ENCODE measurements at places on chromosomes 13 and 19.

- DNase-seq = no peak
Measured at GRCh38 chr13:46530084-46530935, 22.7 kb upstream of the LRCH1 start.

DNA sequence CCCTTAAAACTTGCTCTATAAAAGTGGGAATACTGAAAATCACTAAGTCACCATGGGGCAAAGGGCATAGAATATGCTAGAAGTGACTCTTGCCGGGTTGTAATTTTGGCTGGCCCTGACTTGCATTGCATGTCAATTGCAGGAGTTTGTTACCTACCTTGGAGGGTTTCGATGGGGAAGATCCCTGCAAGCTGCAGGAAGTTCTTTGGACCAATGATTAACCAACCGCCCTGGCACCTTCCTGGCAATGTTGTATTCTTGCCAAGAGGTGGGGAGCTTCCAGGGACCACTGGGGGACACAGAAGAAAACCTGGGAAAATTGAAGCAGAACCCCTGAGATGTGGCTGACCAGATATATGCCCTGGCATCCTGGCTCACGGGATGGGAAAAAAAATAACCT, 235.8 kb downstream of the B3GLCT start:
- no peak for DNase-seq

DNA sequence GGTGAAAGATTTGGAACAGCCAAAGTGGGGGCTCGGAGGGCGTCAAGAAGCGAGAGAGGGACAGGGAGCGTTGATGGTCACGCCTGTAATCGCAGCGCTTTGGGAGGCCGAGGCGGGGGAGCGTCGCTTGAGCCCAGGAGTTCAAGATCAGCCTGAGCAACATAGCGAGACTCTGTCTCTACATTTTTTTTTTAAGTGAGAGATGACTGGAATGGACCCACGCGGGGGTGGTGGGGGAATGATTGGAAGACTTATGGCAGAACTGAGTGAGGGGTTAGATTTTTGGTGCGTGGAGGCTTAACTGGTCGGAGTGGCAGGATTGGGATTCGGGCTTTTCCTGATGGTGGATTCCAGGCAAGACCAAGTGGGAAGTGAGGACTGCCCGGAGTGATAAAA, 725 bp downstream of the PSMD8 start:
- DNase-seq = no peak

DNA sequence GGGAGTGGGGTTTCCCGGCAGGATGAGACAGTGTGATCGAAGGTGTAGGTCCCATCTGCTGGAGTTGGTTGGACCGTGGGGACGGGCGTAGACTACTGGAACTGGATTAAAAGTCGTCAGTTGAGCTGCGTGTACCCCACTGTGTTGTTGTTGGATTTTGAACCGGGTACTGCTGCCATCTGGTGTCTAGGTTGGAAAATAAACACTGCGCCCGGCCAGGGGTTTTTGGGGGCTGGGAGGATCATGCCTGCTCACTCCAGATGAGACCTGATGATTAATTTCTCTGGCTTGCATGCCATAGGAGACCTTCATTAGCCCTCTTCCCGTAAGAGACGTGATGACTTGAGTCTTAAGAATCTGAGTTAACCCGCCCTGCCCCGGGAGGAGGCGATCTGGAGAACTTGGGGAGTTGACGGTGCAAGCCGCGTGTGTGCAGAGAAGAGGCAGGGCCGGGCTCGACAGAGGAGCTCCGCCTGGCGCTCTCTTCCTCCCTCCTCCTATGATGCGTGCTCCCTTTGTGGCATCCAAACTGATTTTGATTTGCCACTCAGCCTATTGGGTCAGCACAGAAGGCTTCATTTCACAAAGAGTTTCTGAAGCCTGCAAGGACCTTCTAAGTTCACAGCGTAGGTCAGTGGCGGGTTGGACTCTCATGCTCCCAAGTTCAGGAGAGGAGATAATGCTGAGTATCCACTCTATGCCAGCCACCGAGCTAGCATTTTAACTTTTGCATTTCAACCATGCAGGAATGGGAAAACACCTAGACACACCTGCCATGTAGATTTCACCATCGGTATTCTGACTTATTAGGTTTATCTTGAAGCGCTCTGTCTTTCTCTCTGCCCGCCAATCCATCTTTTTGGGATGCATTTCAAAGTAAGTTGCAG, 2.7 kb downstream of the UHRF1 start:
- peak; percentile 66 for DNase-seq

GRCh38 chr19:45901912-45902650, at the start of gene MYPOP:
Gene MYPOP, minus strand, starts transcription at chr19:45902613. Its CDS starts 840 bp downstream, at chr19:45901773.
- DNase-seq = no peak

GRCh38 chr19:47749326-47749725, 4.0 kb downstream of the NOP53 start:
- no peak for DNase-seq

- peak; percentile 78 for DNase-seq
Measured at GRCh38 chr19:982567-983170, 1.5 kb upstream of the WDR18 start.

- DNase-seq = no peak
Measured at GRCh38 chr13:107441279-107441678, 774.1 kb downstream of the LIG4 start.

DNA sequence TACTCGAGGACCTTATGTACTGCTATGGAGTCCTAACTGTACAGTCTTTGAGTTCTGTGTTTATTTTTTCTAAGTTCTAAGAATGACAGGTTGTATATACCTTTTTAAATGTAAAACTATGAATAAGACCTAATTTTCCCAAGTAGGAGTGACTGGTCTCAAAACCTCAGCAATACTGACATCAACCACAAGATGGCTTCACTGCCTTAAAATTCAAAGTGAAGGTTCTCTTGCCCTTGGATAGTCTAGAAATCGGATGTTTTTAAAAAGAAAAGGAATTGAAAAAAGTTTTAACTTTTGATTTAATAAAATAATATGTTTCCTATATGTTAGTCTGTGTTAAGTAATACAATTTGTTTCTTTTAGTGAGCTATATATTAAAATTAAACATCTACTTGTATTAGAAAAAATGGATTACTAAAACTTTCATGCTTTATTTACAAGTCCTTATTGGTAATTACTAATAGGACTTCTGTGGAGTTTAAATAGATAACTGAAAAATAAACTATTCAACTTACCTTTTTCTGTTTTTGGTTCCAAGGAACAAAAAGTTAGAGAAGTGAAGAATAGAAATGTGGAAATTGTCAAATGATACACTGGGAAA, 52.0 kb downstream of the TDRD3 start:
- no peak for DNase-seq

- no peak for DNase-seq
Measured at GRCh38 chr19:13681509-13681908, 82.8 kb upstream of the MRI1 start.

DNA sequence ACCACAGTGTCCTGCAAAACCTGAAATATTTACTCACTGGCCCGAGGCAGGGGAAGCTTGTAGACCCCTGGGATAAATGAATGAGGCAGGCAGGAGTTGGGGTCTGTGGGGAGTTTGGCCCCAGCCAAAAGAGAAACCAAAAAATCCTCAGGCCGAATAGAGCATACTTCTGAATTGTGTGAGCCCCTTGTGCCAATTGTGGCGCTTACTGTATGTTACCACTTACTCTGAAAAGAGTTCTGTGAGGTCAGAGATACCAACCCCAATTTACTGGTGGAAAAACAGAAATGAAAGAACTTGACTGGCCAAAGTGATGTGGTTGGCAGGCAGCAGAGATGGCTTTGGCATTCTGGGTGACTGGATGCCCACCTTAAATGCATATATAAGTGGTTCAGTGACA, 6.9 kb downstream of the CARM1 start:
- DNase-seq = no peak

DNA sequence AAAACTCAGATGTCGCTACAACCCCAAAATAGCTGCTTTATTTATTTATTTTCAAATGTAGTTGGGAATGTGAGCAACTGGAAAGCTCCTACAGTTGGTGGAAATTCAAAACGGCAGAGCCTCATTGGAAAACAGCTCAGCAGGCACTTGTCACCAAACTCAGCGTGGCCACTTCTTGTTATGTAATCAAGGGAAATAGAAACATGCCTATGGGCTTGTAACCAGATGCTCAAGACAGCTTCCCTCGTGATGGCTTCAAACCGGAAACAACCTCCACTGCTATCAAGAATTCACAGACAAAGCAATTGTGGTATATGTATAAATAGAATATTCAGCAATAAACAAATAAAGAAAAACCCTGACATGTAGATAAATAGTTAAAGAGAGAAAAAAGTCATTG, 627.8 kb upstream of the SLC10A2 start:
- DNase-seq = no peak
